Neural progenitor cell (in vitro differentiated cells): ENCODE measurements at places on chromosomes 7 and 10. TPM values are rescaled to one million over a fixed set of nuclear protein-coding genes. Genes with fewer than 3 reads are reported as not detected.
A peak's percentile ranks its signal among the peaks of the same experiment; 100 is the strongest.

- peak; percentile 91 for DNase-seq
These were observed 1.3 kb downstream of the FGFR2 start for GRCh38 chr10:121596689-121597503.

DNA sequence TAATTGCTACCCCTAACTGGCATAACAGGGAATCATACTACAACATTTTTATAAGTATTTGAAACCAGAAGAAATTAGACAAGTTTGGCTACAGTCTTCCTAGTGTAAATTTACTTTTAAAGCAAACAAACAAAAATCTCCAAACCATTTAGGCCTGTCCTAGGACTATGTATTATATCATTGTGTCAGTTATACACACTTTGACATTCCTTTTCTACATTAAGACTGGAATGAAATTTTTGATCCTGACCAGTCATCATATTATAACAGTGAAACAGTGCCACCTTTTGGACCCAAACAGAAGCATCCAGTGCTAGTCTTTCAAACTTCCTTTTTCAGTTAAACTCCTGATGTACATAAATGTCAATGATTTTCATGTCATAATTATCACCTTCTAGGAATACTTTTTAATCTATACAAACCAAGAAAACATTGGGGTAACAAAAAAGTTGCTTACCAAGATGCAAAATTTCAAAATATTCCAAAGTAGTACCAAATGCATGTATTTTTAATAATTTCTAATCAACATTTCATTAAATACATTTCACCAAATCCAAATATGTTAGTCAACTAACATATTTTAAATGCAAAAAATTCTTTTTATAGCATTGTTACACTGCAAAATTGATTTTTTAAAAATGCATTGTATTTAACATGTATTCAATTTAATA lies 75.7 kb downstream of the IMMP2L start:
- peak; percentile 60 for DNase-seq

The PLEKHA1 gene
- total RNA-seq = 70.2 and 79.1 TPM in 2 replicates

GRCh38 chr10:5560142-5560816 lies 35.5 kb downstream of the CALML3 start:
- DNase-seq = no peak

GRCh38 chr10:77773631-77774426 lies 136.2 kb upstream of the KCNMA1 start:
- no peak for DNase-seq

- no peak for DNase-seq
These were observed 52.6 kb downstream of the CAV1 start for GRCh38 chr7:116577320-116577871.
